ENCODE measurements at places on chromosomes 2 and 18.

DNA sequence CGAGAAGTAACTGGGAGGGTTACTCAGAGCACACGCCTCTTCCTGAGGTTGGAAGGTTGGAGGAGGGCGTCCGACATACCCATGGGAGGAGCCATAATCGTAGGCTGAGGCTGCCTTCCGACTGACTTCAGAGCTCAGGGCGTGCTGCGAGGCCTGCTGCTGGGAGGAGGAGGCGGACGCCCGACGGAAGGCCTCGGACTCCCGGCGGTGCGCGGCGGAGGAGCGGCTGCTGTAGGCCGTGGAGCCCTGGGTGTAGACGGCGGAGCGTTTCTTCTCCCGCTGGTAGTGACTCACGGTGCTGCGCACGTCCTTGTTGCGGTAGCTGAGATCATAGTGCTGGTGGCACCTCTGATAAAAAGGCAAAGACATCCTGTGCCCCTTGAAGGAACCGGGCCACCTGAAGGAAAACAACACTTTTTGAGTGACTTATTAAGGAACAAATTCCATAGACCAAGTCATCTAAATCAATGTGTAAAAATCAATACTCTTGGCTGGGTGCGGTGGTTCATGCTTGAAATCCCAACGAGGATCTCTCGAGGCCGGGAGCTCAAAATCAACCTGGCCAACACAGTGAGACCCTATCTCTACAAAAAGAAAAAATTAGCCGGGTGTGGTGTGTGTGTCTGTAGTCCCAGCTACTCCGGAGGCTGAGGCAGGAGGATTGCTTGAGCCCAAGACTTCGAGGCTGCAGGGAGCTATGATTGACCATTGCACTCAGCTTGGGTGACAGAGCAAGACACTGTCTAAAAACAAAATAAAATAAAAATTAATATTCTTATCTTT lies 4.7 kb downstream of the MYOM1 start:
- no peak for DNase-seq

DNA sequence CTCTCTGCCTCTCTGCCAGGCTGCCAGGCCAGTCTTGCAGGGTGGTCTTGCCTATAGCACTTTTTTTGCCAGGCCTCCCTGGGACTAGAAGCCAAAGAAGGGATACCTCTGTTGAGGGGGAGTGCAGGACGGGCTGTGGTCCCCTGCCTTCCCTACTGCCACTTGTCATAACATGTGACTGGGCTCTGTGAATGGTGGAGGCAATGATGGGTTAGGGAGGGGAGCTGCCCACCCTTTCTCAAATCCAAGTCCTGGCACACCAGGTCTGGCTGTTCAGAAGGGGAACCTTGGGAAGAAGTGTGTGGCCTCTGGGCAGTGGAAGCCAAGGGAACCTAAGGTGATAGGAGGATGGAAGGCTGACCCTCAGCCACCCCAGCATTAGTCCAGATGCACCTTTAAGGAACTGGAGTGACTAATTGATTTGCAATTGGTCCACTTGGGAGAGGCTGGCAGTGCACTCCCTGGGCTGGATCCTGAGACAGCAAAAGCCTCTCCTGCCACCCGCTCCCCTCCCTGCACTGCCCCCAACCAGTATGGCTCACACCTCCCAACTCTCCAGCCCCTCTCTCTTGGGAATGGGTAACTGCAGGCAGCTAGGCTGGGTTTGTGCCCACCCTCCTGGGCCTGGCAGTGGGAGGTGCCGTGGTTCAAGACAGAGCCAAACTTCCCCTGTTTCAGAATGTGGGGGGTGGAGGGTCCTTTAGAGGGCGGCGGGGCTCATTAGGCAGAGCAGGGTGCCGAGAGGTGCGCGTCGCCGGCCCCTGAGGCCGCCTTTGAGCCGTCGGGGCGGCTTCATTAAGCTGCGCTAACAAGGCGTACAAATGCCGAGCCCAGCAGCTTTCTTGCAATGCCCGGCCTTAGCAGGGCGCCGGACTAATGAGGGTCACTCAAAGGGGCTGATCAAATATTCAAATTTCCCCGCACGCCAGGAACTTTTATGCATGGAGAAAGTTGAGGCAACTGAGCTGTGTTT lies 4.5 kb upstream of the SIX3 start:
- DNase-seq = no peak

GRCh38 chr2:47639467-47639866 lies 143.5 kb upstream of the MSH6 start:
- DNase-seq = no peak

DNA sequence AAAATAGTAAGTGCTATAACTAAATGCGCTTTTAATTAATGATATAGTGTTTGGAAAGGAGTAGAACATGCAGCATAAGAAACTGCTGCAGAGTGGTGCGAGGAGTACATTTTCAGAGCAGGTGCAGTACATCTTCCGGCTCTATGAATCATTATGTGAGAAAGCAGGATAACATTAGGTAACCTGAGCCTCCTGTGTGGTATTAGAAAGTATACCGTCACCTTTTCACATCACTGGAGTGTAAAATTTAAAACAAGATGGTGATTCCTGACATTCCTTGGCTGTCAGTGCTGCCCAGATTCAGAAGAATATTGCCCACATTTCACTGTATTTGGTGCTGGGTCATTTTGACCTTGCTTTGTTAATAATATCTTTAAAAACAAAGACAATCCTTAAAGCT lies 7.8 kb upstream of the DYNC2LI1 start:
- no peak for DNase-seq

DNA sequence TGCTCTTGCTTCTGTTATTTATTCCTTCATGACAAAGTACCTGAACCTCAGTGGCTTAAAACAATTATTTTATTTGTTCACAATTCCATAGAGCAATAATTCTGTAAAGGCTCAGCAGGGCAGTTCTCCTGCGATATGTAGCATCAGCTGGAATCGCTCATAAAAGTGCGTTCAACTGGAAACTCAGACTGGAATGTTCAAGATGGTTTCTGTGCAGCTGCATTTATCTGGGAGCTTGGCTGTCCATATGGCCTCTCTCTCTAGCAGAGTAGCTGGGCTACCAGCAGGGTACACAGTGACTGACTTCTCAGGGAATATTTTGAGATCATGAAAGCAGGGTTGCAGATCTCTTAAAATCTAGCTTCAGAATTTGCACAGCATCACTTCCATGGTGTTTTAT lies 13.5 kb downstream of the CCDC121 start:
- DNase-seq = no peak

DNA sequence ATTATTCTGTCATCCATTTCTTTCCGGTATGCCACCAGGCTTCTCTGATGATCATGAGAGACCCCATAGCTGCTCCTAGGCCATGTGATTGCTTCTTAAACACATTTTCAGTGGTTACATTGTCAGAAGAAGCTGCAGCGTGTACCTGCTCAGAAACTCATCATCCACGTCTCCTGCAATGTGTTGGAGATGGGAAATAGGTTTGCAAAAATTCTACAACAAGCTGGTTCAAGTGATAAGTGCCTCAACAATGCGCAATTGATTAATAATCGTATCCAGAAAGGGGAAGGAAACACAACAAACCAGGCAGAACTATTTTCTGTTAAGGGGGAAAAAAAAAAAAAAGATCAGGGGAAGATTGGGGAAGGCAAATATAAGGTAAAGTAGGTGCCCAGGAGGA lies 75.7 kb upstream of the THUMPD2 start:
- DNase-seq = no peak

DNA sequence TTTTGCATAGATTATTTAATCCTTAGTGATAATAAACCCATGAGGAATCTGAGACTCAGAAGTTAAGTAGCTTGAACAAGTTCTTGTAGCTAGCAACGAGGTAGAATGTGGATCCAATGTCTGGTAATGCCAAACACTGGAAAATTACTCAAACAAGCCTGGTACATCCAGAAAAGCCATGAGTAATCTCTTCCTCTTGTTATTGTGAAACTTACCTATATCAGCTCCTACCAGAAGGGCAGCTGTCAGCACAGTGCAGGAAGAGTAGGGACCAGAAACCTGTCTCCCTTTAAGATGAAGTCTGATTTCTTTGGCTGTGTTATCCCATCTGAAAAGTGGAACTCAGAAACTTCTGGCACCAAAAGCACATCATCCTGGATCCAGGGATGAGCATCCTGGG lies 7.7 kb upstream of the SERPINB8 start:
- no peak for DNase-seq

DNA sequence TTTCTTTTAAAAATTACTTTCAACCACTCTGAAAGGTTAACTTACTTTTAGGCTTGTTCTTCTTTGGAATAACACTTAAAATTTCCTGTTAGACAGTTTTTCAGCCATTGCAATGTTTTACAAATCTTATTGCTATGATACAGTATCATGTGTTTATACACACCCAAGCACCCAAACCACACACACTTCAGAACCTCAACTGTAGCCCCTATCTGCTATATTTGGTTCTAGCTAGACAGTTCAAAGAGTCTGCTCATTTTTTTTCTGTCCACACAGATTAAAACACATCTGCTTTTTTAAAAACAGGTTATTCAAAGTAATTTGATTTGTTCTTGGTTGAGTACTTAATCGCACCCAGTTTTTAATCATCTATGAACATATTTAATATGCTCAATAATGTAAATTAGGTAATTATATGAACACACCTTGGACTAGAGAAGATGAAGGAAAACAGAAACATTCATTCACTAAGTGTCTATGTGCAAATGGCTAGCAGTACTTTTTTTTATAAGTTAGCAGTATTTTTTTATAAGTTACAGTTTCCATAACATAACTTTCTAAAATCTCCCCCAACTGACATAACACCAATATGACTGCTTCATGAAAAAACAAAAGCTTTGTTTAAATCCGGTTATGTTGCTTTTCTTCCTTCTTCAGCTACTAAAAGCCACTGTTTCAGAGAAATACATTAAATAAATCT lies 17.6 kb downstream of the FBXO11 start:
- no peak for DNase-seq

GRCh38 chr2:176484838-176485237 lies 215.6 kb downstream of the MTX2 start:
- DNase-seq = no peak

DNA sequence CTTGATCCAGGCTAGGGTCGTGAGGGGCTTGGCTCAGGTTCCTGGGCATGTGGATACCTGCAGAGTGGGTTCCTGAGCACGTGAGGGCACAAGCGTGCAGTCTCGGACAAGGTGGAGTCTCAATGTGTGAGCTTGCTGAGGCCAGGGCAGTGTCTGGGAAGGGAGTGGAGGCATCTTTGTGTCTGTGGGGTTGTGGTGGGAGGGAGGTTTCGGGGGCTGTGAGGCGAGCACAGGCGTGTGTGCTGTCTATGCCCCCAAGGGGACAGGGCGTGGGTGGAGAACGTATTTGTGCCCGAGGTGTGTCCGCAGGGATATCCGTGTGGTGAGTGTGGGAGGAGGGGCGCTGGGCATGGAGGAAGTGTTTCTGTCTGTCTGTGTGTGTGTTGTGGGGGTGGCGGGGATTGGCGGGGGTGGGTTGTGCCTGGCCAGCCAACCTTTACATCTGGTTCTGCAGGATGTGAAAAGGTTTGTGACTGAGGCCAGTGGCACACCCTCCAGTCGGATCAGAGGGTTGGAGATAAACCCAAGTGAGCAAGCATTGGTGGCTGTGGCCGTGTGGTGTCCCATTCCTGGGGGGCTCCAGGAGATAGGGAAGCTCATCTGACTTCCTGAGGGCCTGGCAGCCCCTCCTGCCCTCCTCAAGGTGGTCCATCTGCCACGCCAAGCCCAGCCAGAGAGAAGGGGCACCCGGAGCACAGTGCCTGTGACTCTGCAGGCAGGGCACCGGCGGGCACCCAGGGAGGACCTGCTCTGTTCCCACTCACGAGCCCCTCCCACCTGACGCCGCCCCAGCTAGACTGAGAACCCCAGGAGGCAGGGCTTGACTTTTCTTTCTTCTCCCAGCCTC lies 57.1 kb downstream of the ZFP36L2 start:
- no peak for DNase-seq

- DNase-seq = no peak
These were observed 34.1 kb upstream of the SP3 start for GRCh38 chr2:173999272-173999671.

DNA sequence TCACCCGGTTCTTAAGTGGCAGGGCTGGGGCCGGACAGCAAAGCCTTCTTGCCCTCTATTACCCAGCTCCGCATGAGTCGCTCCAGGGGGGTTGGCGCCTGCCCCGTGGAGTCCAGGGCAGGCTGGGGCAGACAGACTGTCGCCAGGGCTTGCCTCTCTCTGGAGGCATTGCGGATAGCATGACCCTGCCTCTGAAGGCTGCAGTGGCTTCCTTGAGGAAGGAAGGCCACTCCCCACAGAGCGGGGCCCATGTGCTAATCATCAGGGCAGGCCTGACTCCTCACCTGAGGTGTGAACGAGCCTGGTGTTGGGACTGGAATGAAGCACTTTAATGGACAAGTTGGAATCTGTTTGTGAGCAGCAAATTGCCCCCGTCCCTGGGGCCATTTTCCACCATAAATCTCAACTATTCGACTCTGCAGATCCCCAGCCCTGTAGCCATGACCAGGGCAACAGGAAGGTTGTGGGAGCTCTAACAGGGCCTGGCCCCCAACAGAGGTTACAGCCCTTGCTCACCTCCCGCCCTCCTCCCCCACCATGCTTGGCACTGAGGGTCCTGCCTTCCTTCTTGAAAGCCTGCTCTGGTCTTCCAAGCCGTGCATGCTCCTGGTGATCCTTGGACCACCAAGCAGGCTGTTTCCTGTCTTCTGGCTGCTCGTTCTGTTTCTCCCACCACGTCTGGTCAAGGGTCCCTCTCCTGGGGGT lies 144.9 kb upstream of the HAAO start:
- DNase-seq = no peak

GRCh38 chr2:200266406-200266805 lies 40.1 kb upstream of the SPATS2L start:
- DNase-seq = no peak

DNA sequence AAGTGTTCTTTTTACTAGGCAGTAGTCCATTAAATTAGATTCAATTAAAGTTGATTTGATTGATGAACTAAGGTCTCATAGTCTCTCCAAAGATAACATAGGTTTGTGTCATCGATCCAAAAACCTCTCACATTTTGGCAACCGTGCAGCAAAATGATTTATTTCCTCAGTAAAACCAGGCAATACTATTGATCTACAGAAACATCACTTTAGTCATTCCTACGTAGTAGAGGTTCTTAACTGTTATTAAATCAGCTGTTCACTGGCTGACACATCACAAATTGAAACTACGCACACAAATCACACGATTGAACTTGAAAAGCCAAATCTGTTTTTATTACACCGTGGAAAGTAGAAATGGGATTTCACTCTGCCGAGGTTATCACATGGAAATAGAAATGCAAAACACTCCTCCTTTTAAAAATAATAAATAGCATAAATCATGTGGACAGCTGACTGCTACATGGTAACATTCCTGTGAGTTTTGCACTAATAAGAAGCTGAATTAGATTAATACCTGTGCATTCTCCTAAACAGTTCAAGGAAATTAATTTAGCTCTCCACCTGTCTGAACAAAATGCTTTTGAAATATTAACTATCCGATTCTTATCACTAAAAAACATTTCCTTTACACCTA lies 262.5 kb downstream of the CDH20 start:
- no peak for DNase-seq

- DNase-seq = peak; percentile 30
These were observed 1.0 kb upstream of the B4GALT6 start for GRCh38 chr18:31685097-31686082.

DNA sequence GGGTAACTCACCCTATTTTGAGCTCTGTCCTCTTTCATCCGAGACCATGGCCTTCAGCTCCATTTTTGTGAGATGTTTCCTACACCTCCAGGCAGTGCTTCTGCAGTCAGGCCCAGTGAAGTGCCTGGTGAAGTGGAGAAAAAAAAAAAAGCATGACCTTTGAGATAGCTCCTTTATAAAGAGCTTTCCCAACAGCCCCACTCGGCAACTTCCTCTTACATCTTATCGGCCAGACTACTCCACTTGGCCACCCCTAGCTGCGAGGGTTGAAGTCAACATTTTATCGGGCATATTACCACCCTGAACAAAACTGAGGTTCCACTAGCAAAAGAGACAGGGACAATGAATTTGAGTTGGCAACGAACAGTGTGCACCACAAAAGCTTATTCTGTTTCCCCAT lies 124.8 kb upstream of the RNF152 start:
- no peak for DNase-seq
